ENCODE measurements at places on chromosomes 12 and 14.

GRCh38 chr12:110234755-110235154, 46.3 kb upstream of the ATP2A2 start:
- DNase-seq = no peak

DNA sequence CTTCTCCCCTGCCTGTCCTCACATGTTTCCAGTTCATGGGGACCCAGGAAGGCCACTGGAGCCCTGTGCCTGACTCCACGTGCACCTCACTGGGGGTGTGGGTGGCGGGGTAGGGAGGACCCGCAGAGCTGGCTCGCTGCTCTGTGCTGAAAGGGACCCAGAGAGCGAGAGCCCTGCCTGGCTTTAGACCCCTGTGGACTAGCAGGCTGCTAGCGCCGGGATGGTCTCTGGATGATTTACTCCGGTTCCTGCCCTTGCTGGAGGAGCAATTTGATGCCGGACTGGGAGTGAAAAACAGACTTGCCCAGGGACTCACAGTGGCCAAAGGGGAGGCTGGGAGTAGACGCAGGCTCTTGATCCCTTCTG, 49.0 kb downstream of the NTF3 start:
- DNase-seq = no peak

GRCh38 chr12:28065889-28066630, 93.5 kb upstream of the PTHLH start:
- DNase-seq = no peak

- no peak for DNase-seq
Observed at GRCh38 chr12:68349921-68350606, 17.9 kb upstream of the MDM1 start.

DNA sequence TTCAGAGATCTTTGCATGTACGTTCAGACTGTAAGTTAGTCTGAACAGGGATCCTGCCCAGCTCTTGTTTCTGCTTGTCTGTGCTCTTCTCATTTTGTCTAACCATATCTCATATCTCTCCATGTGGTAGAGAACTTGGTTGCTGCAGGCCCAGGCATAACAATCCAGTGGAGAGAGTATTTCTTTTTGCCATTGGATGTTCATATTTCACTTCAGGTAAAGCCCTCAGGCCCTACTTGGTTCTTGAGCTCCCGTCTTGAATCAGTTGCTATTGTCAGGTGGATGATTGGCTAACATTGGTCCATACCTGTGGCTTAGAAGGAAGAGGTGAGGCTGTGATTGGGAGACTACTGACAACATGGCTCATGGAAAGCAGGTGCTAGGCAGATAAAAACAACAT, 357.7 kb upstream of the FLRT2 start:
- DNase-seq = no peak

All from stimulated activated CD4-positive, alpha-beta T cell treated with anti-CD3 and anti-CD28 coated beads, Interleukin-12 subunit alpha, Interleukin-12 subunit beta, amount 100 ng/mL, for 4 hours (primary cell).